ENCODE measurements at places on chromosomes 1 and 21.
A peak's percentile ranks its signal among the peaks of the same experiment; 100 is the strongest.

DNA sequence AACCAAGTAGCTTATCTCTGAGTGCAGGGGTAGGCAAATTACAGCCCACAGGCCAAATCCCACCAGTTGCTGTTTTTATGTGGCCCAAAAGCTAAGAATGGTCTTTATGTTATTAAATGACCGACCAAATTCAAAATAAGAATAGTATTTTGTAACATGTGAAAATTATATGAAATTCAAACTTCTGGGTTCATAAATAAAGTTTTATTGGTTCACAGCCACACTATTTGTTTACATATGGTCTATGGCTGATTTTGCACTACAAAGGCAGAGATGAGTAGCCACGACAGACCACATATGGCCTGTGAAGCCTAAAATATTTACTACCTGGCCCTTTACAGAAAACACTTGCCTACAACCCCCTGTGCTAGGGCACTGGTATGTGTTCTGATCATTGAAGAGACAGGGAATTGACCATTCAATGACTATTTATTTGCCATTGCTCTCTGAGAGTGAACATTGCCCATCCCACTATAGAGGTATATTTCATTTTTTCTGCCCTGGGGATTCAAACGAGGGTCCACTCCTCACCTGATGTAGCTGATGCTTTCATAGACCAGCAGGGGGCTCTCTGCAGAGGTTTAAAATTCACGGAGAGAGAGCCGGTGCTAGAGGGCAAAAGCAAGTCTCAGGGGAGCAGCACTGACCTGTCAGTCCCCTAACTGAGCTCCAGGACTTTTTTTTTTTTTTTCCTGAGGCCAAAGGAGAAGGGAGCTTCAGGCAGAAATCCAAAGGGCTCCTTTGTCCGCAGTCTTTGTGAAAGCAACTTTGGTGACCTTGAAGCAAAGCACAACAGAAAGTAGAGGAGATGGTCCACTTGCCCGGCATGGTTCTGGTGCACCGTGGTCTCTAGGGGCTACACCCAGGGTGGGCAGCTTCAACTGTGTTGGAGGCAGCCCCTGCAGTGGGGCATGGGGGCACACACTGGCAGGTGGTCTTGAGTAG, 7.3 kb upstream of the GNL2 start:
- no peak for DNase-seq

GRCh38 chr1:158212320-158212719, 31.6 kb downstream of the CD1D start:
- DNase-seq: no peak

- DNase-seq: peak; percentile 86
These were observed 50.3 kb downstream of the CHD1L start for GRCh38 chr1:147292631-147293251.

GRCh38 chr1:6205849-6206519, at the start of gene RNF207:
RNF207 (plus strand) TSS chr1:6206119; CDS start chr1:6206536, 417 bp downstream.
- no peak for DNase-seq

- DNase-seq: peak; percentile 80
These were observed 65.7 kb downstream of the MAP3K7CL start for GRCh38 chr21:29195981-29196669.

- DNase-seq: no peak
These were observed 9.2 kb downstream of the MEF2D start for GRCh38 chr1:156491151-156491949.

DNA sequence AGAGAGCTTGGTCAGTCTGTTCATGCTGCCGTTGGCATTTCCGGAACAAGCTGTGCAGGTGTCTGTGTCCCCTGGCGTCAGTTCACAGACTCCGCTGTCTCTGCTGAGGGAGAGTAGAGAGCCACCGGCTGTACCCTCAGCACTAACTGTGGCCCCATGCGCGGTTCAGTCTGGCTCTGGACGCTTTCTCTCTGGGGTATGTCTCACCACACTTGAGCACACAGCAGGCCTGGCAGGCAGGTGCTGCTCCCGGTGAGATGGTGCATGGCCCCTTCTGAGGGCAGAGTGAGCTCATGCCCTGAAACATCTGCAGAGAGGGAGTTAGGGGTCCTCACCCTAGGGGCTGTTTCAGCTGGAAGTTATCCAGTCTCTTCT, 60.0 kb upstream of the TLR5 start:
- DNase-seq: no peak

DNA sequence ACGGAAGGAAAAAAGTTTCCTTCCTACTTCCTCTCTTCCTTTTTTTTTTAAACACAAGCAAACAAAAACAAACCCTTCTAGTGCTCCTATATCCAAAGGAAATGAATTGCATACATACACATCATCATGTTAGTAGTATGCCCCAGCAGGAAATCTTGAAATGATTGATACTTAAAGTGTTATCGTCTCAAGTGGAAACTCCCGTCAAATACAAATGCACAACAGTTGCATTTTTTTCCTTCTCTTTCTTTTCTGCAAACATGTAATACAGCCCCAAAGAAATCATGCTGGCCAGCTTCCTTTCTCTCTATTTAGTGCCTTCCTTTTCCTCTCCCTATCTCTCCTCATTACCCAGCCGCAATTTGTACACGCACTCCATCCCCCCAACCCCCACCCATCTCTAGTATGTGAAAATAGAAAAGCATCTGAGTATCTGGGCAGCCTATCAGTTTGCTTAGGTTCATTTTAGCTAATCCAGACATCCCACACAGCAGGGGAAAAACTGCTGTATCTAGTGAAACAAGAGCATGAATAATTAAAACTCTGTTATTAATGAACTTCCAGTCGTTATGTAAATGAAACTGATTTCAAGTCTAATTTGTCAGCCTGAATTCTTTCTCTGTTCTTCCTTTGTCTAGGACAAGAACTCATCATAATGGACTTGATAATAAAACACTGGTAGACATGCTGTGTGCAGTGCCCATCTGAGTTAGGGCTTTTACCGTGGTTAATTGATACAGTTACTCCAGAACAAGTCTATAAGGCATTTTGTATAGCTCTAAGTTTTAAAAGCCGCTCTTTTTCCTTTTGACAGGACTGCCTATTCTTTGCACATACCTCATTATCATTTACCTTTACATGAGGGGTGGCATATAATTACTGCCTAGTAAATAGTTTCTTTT, 336.5 kb upstream of the ADGRL2 start:
- DNase-seq: no peak

DNA sequence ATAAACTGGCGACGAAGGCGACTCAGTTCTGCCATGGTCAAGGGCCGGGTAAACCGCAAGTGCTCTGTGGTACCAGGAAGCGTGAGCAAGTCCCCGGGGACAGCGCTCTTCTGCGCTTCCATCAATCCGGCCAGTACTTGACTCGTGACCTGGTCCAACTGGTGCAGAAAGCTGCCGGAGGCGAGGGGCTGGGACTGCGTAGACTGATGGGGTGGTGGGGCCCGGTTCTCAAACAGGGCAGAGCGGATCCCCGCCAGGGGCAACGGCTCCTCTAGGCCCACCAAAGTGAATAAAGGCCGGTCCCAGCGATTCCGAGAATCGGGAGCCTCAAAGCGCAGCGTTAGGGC, 852 bp downstream of the KTI12 start:
- no peak for DNase-seq

GRCh38 chr1:245987219-245987545, 519.9 kb downstream of the SMYD3 start:
- DNase-seq: no peak

Measured in AG04450 (cell line).